ENCODE measurements at places on chromosomes 7 and 10.

- DNase-seq = no peak
Observed at GRCh38 chr7:33971106-33971505, 65.8 kb downstream of the BMPER start.

GRCh38 chr7:84677117-84677732 is 482.6 kb upstream of the SEMA3A start:
- DNase-seq = no peak

DNA sequence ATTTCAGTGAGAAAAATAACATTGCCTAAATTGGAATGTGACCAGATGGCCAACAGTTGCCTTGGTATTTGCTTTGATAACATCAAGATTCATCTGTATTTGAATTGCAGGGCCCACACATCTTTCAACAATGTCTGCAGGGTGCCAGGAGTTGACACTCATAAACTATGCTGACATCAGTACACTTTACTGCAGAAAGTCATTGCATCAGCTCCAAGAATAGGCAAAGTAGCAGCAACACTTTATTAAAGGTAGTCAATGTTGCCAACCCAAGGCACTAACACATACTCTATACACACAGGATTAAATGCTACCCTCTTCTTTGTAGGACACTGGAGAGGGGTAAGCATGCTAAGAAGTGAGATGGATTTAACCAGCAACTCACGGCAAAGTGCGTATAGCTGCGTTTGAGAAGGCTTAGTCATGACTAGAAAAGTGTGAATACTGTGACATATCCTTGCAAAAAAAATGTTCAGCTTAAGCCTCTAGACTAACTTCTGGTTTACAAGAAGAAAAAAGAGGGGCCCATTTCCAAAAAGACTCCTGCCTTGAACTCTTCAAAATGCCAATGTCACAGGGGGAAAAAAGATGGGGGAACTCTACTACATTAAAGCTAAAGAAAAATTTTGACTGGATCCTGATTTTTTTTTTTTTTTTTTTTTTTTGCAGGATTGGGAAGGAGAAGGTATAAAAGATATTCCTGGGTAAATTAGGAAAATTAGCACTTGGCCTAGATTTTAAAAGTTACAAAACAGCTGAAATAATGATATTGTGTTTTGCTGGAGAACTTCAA is 2.2 kb downstream of the BBIP1 start:
- no peak for DNase-seq

DNA sequence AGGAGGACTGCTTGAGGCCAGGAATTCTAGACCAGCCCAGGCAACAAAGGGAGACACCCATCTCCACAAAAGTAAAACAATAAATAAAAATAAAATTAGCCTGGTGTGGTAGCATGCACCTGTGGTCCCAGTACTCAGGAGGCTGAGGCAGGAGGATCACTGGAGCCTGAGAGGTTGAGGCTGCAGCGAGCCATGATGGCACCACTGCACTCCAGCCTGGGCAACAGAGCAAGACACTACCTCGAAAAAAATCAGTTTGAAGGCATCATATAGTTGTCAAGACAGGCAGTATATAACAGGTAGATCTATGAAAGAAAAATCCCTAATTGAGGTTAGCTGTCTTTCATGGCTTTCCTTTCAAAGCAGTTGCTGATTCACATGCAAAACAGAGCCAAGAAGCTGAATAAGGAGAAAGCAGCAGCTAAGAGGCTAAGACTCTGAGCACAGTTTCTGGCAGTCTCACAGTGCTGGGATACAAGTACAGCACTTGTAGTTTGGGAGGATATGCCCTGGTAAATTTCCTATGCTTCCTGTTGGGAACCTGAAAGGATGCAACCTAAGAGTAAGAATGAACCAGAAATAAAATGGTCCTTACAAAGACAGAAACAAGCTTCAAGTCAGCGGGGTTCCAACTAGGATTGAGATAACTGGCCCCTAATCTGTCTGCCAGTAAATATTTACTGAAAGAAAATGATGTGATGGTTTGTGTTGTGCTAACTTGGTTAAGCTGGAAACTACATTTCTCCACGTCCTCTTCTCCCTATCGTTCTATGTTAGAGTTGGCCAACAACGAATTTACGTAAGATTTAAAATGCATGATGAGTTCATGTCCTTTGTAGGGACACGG is 368.5 kb upstream of the HPS1 start:
- no peak for DNase-seq

GRCh38 chr10:31623947-31624346 is 304.7 kb downstream of the ARHGAP12 start:
- no peak for DNase-seq

DNA sequence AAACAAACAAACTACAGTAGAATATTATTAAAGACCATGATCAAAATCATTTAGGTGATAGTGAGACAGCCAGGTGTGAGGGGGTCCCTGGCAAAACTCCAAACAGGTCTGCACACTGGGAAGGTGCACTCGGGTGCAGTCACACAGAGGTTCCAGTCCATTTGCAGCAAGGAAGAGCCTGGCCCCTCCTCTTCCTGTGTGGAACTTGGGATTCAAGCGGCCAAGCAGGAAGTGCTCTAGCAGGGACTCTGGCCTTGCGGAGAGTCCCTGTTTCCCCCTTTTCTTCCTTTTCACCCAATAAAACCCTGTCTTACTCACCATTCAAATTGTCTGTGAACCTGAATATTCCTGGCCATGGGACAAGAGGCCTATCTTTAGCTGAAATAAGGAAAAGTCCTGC is 181.8 kb downstream of the LRRTM3 start:
- DNase-seq = no peak

DNA sequence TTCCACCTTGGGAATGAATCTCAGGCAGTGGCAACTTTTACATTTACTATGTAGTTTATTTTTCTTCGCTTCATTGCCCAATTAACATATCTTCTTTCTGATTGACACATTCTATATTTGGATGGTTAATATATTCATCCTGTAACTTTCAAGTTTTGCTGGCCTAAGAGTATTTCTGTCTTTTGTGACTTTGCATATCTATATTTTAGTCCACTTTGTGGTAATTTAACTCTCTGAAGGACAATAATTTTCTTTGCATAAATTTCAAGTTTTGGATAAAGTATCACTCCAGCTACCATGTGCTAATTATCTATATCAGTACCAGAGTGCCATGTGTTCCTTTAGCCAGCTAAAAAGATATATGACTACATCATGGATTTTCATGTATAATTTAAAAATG is 151.5 kb upstream of the KAT6B start:
- no peak for DNase-seq

GRCh38 chr10:133309720-133310398 is 1.1 kb downstream of the ZNF511 start:
- no peak for DNase-seq

DNA sequence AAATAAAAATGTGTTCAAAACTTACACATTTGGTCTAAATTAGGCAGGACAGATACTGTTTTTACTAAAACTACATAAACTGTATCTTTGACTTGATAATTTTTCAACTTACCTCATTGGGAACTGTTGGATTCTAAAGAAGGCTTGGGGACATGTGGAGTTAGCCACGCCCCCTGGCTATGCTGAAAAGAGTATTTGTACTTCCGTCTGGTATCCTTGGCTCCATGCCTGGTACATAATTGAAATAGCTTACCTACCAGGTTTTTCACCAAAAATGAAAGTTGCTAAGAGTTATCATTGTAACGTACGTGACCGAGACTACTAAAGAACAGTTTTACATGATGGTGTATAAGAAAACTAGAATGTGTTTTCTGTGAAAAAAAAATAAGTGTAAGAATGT is 604.8 kb upstream of the IGFBP3 start:
- DNase-seq = no peak

GRCh38 chr7:166338-167060 is 25.9 kb upstream of the FAM20C start:
- no peak for DNase-seq

DNA sequence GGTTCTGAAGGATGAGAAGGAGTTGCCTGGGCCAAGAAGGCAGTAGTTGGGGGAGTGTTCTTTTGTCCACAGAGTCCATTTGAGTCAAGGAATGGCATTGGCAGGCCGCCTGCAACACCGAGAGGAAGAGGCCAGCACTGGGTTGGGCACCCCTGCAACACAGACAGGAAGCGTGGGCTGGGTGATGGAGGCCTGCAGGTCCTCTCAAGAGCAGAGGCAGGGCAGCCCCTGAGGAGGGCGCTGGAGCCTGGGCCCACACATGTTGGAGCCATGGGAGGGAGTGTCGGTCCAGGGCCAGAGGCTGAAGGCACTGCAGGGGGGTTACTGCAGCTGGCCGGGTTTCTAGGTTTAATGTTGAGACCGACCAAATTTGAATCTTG is 137.3 kb downstream of the PTPN20 start:
- DNase-seq = no peak

DNA sequence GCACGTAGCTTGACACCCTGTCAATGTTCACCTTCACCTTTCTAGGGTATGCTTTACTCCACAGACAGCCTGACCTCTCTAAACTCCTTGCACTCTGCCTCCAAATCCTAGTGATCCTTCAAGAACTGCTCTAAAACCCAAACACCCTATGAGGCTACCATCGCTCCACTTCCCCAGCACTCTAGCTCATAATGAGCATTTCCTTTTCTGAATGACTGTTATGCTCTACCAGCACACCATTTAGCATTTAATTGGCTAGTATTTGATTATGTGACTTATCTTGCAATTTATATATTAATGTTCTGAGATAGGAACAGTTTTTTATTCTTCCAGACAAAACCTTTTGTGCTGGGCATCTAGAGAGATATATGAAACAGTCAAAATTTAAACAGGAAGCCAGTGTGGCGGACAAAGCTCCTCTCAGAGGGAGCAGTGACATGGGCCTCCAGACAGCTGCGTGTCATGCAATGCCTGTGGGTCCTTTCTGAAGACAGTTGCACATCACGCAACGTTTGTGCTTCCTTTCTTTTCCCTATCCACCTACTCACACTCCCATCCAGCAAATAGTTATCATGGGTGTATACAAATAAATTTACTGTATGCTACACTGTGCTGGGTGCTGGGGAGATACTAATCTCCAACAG is 86.3 kb downstream of the ALOX5 start:
- no peak for DNase-seq

GRCh38 chr7:41047211-41047610 is 655.7 kb downstream of the INHBA start:
- no peak for DNase-seq

DNA sequence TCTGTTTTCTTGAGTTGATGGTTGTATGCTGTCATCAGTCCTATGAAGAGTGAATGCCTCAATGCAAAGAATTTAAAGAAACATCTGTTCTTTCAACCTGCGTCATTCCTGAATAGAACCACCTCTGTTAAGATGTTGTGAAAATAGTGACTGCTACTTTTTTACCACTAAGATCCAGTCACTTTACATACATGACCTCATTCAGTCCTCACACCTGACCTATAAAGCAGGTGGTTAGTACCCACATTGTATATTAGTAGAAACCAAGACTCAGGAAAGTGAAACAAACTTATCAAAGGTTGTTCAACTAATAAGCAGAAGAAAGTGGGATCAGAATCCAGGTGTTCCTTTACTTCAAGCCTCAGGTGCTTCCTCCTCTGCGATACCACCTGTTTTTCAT is 64.8 kb downstream of the ITGB8 start:
- DNase-seq = no peak

- no peak for DNase-seq
Observed at GRCh38 chr10:116985611-116986010, 19.4 kb downstream of the SHTN1 start.

DNA sequence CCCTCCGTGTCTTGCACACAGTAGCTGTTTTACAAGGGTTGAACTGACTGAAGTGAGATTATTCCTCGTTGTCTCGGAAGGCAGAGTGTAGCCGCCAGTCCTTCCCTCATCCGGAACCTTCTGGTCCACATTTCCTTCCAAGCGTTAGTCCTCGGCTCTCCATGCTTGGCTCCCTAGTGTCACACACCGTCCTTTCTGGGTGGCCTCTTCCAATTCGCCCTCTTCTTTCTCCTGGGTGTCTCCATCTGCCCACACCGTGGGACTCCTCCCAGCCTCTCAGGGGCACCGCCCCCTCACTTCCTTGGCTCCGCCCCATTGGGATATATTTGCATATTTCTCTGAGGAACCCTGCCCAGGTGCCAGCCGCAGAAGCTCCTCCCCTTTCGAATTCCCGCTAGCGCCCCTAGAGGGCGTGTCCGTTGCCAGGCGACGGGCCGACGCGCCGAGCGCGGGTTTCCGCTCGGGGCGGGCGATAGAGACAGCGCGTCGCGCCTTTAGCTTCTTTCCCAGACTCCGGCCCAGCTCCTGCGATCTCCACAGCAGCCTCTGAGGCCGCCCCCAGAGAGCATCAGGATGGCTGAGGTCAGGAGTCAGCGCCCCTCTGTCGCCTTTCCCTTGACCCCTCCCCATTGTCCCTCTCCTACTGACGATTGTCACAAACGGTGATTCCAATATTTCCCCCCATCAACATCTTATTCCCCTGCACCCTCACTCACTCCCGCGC is at the start of gene CFAP58:
CFAP58 (plus strand) TSS at position 509 of the 724 bp plus-strand sequence; CDS start at position 574, 65 bp downstream.
- peak; percentile 94 for DNase-seq

- no peak for DNase-seq
Observed at GRCh38 chr7:67777119-67777518, 780.5 kb downstream of the TYW1 start.

DNA sequence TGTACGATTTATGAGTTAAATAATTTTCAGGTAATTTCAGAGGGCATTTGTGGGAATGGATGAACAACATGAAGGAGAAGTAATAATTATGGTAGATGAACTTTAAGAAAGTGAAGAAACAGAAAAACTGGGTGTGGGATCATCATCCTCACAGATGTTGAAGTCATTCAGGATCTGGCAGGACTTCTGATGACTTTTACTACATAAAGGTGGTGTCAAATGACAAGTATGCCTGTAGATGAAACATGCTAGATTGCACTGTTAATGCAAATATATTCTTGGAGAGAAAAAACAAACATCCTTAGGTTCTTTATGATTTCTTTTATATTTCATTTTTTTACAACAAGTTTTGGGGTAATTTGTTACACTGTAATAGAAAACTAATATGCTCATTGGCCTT is 230.2 kb downstream of the PCLO start:
- no peak for DNase-seq

DNA sequence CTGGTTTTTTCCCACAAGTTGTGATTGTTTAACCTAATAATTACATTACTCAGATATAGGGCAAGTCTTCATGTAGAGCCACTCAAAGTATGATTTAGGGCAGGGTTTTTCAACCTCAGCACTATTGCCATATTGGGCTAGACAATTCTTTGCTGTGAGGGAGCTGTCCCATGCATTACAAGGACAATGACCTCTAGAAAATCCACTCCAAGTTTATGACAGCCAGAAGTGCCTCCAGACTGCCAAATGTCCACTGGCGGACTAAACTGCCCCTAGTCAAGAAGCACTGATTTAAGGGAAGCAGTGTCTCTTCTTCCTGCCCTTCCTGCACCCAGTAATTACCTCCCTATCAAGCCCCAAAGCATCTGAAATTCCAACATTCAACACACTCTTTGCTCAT is 54.4 kb downstream of the ZNF800 start:
- no peak for DNase-seq

GRCh38 chr7:111990643-111991042 is 215.6 kb downstream of the DOCK4 start:
- no peak for DNase-seq

Data from ecto neural progenitor cell (in vitro differentiated cells).